ENCODE measurements at places on chromosomes 3 and 15.

DNA sequence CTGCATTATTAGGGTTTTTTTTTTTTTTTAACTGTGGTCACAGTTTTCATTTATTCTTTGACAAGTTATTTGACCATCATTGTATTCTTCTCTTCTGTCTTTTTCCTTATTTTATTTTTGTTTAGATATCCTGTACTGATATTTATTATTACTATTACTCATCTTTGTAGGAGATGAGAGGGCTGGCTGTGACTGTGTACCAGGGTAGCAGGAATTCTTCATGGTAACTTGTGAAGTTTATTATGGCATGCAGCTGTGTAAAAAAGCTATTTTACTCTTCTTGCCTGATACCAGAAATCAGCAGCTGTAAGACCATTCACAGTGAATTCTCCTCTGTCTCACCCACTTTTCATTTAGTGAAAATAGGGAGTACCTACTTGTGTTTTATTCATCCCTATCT, 44.5 kb downstream of the ATP6V1A start:
- no peak for DNase-seq

DNA sequence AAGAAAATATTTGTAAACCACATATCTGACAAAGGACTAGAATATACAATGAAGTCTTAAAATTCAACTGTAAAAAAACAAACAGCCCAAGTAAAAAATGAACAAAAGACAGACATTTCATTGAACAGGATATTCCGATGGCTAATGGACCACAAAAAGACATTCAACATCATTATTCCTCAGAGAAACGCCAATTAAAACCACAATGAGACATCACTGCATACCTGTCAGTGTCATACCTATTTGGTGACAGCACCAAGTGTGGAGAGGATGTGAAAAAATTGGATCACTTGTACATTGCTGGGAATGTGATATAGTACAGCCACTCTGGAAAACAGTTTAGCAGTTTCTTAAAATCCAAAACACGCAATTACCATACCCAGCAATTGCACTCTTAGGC, 29.9 kb upstream of the TJP1 start:
- DNase-seq, result no peak

DNA sequence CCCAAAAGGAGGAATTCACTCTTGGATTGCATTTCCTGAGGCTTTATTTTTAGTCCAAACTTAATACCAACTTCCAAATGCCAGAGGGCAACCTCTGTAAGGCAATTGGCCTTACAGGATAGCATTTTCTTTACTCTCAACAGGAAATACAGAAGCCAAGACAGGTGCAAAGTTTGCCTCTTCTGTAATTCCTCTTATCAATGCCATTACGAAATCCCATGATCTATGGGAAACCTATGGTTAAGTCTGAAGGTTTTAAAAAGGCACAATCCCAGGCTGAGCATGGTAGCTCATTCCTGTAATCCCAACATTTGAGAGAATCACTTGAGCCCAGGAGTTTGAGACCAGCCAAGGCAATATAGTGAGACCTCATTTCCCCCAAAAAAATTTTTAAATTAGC, 14.9 kb downstream of the PKM start:
- DNase-seq, result no peak

DNA sequence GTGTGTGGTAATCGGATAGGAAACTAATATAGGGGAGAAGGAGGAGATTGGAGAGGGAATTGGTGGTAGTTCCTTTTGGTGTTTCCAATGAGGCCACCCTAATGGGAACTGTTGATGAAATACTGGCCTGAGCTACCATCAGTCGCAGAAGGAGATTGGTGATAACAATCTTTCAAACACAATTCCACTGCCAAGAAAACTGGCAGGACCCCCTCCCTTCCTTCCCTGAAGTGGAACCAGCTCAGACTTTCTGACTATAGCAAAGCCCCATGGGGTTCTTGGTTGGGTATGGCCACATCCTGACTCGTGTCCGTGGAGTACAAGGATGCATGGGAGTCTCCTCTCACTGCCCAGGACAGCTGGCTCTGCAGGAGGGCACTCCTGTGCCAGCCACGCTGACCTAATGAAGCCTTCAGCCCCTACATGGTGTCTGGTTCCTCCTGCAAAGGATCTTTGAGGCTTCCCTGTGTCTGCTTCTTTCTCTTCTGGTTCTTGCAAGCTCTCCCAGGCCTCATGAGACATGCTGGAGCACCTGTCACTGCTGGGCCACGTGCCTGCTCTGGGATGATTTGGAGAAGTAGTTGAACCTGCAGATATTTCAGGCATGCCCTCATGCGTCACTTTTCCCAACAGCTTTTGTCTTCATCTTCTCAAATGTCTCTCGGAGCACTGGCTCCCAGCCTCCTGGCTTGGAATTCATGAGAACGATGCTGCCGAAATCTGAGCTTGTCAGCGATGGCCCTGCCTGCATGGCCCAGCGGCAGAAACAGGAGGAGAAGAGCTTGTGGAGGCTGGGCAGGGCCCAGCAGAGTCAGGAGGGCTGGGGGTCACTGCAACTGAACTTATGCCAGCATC, 90.0 kb upstream of the ADPGK start:
- no peak for DNase-seq

- DNase-seq, result no peak
Measured at GRCh38 chr3:131846296-131846924, 188.4 kb downstream of the CPNE4 start.

- DNase-seq, result no peak
Measured at GRCh38 chr15:67305506-67305905, 50.9 kb downstream of the IQCH start.

GRCh38 chr3:26718315-26718714, 95.7 kb downstream of the LRRC3B start:
- no peak for DNase-seq

Data from hippocampal formation (tissue), 2 donors.